ENCODE measurements at places on chromosomes 4 and X.

- no peak for DNase-seq
These were observed 607.8 kb upstream of the HS3ST1 start for GRCh38 chr4:12036450-12036849.

GRCh38 chrX:39196192-39197102 lies 395.2 kb downstream of the MID1IP1 start:
- DNase-seq, result peak; percentile 45

GRCh38 chr4:130712038-130712437 lies 1616.1 kb downstream of the C4orf33 start:
- DNase-seq, result no peak

DNA sequence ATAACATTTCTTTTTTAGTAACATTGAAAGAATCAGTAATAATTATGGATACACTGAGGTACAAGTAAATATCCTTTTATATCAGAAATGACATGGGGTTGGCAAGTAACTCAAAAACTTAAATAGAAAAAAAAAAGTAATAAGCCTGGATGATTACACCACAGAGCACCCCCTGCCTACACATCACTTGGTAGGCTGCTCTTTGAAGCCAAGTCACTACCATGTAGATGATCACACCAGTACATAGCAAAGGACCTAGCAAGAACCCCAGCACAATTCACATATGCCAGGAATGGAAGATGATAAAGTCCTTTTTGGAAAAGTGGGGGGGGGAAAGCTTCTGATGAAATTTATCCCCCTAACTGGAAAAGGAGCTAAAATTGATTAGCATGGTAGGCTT lies 56.9 kb downstream of the METTL14 start:
- no peak for DNase-seq

DNA sequence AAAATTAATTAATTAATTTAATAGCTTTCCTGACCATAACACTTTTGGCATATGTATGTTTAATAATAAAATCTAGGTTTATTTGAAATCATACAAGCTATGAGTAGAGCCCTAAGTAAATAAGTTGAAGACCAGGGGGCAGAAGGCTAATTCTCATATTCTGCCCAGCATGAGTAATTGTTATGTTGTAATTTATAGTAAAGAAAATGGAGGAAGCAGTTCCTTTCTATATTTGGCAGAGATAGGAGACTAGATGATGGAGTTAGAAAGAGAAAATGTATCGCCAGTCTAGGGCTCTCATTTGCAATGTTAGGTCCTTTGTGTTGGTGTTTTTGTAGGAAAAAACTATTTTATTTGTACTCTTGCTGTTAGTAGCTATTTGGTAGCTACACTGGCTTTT lies 89.1 kb downstream of the FNIP2 start:
- no peak for DNase-seq

GRCh38 chr4:179584101-179584500 lies 2141.9 kb upstream of the AGA start:
- no peak for DNase-seq

- no peak for DNase-seq
These were observed 182.3 kb downstream of the INPP4B start for GRCh38 chr4:142663828-142664227.

DNA sequence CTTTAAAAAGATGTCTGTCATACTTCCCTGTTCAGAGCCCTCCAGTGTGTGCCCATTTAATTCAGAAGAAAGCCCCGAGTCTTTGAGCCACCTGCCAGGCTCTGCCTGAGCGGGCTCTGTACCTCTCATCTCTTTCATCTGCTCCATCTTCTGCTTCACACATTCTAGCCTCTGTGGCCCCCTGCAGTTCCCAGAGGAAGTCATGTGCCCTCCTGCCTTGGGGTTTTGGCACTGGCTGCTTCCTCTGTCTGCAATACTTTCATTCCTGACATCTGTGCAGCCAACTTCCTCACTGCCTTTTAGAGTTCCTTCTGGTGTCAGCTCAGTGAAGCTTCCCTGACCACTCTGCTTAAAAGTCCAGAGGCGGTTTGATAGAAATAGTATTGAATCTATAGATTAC lies 6.2 kb upstream of the STK32B start:
- DNase-seq, result no peak

DNA sequence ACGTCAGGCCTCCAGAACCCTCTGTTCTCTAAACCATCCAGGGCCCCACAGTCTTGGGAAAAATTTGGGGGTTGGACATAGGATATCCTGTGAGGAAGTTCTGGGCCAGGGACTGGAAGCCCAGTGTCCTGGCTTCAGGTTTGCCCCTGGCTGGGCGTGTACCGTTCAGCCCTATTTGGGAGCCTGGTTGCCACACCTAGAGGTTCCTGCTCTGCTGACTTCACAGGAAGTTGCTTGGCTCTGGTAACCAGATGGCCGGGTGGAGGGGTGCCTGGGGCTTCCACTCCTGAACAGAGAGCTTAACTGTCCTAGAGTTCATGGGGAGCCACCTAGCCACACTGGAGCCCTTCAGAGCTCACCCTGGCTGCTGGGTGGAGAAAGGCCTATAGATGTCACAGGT lies 1.1 kb downstream of the TAFAZZIN start:
- no peak for DNase-seq

Data from body of pancreas (tissue), 4 donors.